ENCODE measurements at places on chromosomes 12 and 14. TPM values are rescaled to one million over a fixed set of nuclear protein-coding genes. Genes with fewer than 3 reads are reported as not detected.
A peak's percentile ranks its signal among the peaks of the same experiment; 100 is the strongest.

TGFB3 gene
- total RNA-seq: 4.3 TPM

DNA sequence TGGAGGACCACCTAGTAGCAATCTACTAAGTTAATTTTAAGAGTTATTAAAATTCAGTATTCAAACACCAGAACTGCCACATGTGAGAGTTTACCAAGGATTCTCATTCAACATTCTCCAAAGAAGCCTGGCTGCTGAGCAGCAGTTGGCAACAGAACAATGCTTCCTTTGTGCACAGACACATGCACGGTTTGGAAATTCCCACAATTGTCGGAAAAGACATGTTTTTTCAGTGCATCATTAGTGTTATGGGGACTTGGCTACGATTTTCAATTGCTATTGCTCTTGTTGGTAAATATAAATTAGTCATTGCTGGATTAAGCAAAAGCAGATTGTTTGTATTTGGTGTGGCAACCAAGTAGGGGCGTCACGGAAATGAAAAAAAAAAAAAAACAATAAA, 22.2 kb downstream of the ST8SIA1 start:
- DNase-seq: peak; percentile 62

DNA sequence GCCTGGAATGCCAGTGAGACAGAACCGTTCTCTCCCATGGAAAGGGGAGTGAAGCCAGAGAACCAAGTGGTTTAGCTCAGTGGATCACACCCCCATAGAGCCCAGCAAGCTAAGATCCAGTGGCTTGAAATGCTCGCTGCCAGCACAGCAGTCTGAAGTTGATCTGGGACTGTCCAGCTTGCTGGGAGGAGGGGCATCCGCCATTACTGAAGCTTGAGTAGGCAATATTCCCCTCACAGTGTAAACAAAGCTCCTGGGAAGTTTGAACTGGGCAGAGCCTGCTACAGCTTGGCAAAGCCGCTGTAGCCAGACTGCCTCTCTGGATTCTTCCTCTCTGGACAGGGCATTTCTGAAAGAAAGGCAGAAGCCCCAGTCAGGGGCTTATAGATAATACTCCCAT, 374.3 kb upstream of the DCN start:
- DNase-seq: peak; percentile 13

PPP1R1A gene
- total RNA-seq: not detected

ERGIC2 gene
- total RNA-seq: 120 TPM

DHRS1 gene
- 4.9 TPM for total RNA-seq

GRCh38 chr12:45227316-45228067, 11.6 kb downstream of the ANO6 start:
- DNase-seq: no peak

DNA sequence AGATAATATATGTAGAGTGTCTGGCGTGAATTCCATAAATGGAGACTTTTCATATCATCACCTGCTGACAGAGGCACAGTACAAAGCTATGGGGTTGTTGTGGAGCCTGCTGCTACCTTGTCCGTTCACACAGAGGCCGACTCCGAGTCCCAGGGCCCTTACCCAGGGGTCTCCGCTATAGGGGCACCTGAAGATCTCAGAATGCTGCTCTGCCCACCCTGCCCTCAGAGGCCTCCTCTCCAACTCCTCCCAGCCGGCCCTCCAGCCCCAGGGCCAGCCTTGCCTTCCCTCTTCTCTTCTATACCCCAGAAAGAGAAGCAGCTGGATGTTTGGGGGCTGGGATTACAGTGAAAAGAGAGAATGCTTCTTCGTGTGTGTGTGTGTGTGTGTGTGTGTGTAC, 21.3 kb downstream of the NCKAP5L start:
- DNase-seq: no peak

DNA sequence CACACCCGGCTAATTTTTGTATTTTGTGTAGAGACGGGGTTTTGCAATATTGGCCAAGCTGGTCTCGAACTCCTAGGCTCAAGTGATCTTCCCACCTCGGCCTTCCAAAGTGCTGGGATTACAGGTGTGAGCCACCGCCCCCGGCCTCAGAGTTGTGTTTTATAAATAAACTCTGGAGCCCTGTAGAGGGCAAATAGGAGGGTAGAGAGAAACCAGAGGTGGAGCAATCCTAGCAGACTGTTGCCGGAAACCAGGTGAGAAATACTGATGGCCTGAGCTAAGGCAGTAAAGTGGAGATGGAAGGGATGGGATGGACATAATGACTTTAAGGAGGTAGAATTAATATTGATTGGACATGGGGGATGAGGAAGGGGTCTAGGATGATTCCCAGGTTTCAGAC, 2.7 kb upstream of the HSD17B6 start:
- DNase-seq: no peak

SDR9C7 gene
- total RNA-seq: not detected

DNA sequence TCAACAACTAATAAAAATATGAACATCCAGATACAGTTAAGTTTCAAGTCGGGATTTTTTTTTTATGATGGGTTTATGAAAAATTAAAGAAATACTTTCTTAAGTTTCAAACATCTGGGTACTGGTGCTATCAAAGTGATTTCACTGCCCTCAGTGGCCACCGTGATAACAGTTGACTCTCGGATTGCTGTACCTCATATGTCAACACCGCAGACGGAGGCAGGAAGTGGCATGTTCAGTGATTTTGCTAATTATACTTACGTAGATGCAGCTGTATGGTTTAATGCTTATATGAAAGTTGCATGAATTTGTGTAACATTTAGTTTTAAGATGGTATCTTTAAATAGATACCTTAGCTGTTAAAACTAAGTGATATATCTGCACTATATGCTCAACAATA, 20.8 kb upstream of the FBLN5 start:
- no peak for DNase-seq

GRCh38 chr14:50395448-50395847, 1.2 kb downstream of the CDKL1 start:
- no peak for DNase-seq

DNA sequence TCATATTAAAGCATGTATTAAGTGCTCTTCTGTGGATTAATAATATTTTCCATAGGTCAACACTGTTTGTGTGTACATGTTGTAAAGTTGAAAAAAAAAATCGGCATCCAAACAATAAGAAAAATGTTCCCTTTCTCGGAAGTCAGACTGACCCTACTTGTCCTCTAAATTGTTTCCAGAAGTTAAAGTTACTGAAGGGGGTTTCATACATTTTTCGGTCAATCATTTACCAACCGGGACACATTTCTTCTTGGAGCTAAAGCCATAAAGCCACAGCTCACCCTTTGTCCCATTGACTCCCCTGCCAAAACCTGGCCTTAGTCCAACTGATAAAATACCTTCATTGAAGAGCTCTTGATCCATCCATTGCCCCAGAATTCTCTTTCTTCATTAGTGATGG, 230.0 kb downstream of the ANO2 start:
- no peak for DNase-seq

GRCh38 chr12:92199819-92200576, 54.4 kb upstream of the BTG1 start:
- no peak for DNase-seq

- DNase-seq: no peak
These were observed 71.6 kb downstream of the ZNF641 start for GRCh38 chr12:48279101-48279500.

R3HDM2 gene
- 11.3 TPM for total RNA-seq

GRCh38 chr12:97464385-97465321, 2.0 kb downstream of the RMST start:
- no peak for DNase-seq

- no peak for DNase-seq
These were observed 89.2 kb downstream of the PDZRN4 start for GRCh38 chr12:41277100-41277945.

GPR84 gene
- total RNA-seq: not detected

GRCh38 chr14:33796356-33796755, 154.5 kb downstream of the EGLN3 start:
- no peak for DNase-seq

DNA sequence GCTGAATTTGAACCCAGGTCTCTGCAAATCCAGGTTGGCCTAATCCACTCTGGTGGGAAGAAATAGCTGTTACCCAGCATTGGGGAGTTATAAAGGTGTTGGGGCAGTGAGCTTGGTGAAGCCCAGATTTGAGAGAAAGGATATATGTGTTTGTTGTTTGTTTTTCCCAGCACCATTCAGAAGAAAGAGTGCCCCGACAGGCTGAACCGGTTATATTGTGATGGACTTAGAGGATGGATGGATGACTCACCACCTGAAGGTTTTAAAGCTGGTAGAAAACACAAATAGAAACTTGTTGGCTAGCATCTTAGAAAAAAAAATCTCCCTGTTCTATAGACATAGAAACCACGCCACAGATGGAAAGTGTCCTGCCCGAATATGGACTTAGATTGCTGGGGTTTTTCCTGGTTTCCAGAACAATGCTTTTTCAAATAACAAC, 404.6 kb downstream of the MED13L start:
- no peak for DNase-seq

CCDC175 gene
- 0.12 TPM for total RNA-seq

CELA1 gene
- not detected for total RNA-seq

APOF gene
- total RNA-seq: 0.40 TPM

- no peak for DNase-seq
These were observed 103.0 kb upstream of the SFSWAP start for GRCh38 chr12:131607658-131608447.

DNA sequence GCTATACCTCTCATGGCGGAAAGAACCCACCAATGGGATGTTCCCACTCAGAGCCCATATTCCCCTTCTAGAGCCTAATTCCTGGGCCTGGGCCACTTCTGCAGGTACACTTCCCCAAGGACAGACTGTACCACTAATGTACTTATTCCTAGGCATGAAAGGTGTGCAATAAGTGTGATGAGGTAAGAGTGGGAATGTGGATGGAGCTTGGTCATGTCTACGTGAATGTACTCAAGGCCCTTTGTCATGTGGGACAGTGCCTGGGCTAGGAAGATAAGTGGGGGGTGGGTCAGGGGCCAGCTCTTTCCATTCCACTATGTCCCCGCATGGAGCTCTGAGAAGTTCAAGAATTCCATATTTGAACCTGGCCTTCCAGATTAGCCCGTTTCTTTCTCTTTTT, 63.4 kb upstream of the FUT8 start:
- no peak for DNase-seq

DNA sequence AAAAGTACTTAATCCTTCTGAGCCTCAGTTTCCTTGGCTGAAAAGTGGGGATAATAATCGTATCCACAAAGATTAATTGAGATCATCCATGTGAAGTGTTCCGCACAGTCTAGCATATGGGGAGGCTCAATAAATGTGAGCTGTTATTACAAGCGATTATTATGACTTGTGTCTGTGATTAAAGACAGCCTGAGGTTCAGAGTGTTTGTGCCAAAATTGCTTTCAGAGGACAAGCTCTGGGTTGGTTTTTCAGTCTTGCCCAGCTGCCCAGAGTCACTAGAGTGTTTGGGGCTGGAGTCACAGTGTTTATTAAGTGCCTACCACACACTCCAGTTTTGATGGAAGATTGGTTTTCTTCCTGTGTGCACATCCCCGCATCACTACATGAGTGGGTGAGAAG, 53.5 kb downstream of the NTF3 start:
- no peak for DNase-seq

KLRK1 gene
- total RNA-seq: not detected

GRCh38 chr14:58332561-58332960, 34.2 kb downstream of the ARID4A start:
- no peak for DNase-seq

GRCh38 chr12:98385641-98386040, 129.7 kb upstream of the TMPO start:
- DNase-seq: no peak

TAS2R8 gene
- not detected for total RNA-seq

Data from Daoy (cell line).